CD4-positive, alpha-beta T cell treated with Interleukin-12 subunit alpha and Interleukin-12 subunit beta, for 1 hour (primary cell): ENCODE measurements at places on chromosomes 4 and X.

GRCh38 chrX:133375615-133376340, 39.5 kb downstream of the GPC4 start:
- no peak for DNase-seq

DNA sequence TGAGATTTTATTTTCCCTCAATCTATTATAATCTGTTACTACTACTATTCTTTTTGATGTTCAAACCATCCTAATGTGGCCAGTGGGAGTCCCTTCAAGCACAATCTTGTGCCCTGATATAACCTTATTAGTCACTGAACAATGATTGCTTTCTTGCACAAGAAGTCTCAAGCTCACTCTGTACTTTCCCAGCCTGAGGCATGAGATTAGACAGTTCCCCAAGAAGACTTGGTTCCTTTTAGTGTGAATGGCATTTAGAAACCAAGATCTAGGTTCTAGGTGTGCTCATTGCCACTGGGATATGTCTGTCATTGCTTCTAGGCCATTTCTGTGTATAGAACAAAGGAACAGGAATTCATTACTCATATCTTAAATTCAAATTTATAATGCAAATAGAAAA, 28.0 kb upstream of the RBM41 start:
- no peak for DNase-seq

DNA sequence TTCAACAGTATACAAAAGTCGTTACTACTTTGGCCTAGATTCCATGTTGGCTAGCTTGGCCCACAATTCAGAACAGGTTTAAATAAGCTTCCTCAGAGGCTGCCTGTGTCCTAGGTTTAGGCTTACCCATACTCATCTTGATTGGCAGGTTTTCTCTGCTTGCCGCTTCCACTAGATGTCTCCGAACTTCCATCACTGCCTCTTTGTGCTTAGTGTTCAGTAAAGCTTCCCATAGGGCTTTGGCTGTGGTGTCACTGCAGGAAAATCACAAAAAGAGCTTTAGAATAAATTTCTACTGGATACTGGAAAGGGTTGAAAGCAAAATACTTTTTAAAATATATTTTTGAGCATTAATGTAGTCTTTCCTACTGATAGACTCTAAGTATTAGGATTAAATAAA, 52.4 kb downstream of the SCFD2 start:
- no peak for DNase-seq

DNA sequence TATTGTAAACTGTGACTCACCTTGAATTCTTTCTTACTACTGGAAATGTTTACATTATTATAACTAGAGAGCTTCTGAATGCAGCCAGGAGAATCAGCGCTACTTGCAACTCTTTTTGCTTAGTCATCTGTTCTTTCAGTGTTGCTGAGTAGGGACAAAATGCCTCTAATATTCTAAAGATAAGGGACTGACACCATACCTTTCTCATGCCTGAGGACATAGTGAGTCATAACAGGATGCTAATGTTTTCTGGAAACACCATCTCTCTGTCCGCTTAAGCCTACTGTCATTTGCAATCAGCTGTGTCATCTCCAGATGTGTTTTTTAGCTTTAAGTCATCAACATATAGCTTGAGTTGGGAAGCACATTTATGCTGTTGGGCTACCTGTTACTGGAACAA, 108.3 kb downstream of the QRFPR start:
- no peak for DNase-seq

GRCh38 chr4:95059663-95060062, 301.9 kb downstream of the BMPR1B start:
- DNase-seq, result no peak

- no peak for DNase-seq
These were observed 294.3 kb upstream of the BOD1L1 start for GRCh38 chr4:13921805-13922204.

DNA sequence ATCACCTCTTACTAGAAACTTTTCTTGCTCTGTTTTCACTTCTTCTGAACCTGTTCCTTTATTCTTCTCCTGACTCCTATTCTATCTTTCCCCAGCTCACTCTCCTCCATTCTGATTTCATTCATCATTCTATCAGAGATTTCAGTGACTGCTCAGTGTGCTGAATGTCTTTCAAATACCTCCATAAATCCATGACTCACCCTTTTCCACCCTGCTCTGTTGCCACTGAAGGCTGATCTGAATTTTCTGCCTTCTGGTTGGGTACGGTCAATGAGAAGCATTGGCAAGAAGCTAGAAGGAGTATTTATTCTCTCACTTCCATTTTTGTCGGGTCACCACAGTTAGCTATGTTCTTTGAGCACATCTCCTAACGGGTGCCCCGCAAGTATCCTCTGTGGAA, 265.9 kb downstream of the CBLL2 start:
- DNase-seq, result no peak

- no peak for DNase-seq
These were observed 71.1 kb downstream of the CLOCK start for GRCh38 chr4:55475394-55476243.

GRCh38 chr4:78120144-78120880, 63.2 kb downstream of the FRAS1 start:
- DNase-seq, result no peak

DNA sequence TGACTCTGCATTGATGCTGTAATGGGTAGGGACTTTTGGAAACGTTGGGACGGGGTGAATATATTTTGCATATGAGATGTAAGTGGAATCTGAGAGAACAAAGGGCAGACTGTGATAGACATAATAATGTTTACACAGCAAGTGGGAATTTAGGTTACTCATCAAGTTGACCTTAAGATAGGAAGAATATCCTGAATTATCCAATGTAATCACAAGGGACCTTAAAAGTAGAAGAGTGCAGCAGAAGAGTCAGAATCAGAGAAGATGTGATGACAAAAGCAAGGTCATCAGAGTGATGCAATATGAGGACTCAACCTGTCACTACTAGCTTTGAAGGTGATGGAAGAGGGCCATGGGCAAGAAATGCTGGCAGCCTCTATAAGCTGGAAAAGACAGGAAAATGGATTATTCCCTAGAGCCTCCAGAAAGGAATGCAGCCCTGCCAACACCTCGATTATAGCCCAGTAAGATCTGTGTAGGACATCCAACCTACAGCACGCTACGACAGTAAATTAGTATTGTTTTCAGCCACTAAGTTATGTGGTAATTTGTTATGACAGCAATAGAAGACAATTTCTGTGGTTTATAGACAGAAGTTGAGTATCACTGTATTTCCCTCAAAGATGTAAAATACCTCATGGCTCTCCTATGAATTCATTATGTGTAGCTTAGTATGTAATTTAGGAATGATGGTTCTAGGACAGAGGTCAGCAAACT, 26.4 kb downstream of the MORC4 start:
- DNase-seq, result no peak

- DNase-seq, result no peak
These were observed 253.2 kb downstream of the SPRY1 start for GRCh38 chr4:123649645-123650391.

- DNase-seq, result no peak
These were observed 4.3 kb downstream of the CXCL9 start for GRCh38 chr4:76003035-76003434.

GRCh38 chr4:76563454-76564122, 128.6 kb downstream of the SHROOM3 start:
- no peak for DNase-seq

DNA sequence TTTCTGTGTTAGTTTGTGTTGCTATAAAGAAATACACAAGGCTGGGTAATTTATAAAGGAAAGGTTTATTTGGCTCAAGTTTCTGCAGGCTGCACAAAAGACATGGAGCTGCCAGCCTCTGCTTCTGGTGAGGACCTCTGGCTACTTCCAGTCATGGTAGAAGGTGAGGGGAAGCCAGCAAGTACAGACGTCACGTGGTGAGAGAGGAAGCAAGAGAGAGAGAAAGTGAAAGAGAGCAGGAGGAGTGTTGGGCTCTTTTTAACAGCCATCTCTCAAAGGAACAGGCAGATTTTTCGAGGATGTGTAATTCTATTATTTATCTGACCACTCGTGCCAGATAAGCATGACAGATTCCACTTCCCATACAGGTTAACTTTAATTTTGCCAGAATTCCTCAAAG, 1199.1 kb downstream of the ADGRL3 start:
- no peak for DNase-seq

DNA sequence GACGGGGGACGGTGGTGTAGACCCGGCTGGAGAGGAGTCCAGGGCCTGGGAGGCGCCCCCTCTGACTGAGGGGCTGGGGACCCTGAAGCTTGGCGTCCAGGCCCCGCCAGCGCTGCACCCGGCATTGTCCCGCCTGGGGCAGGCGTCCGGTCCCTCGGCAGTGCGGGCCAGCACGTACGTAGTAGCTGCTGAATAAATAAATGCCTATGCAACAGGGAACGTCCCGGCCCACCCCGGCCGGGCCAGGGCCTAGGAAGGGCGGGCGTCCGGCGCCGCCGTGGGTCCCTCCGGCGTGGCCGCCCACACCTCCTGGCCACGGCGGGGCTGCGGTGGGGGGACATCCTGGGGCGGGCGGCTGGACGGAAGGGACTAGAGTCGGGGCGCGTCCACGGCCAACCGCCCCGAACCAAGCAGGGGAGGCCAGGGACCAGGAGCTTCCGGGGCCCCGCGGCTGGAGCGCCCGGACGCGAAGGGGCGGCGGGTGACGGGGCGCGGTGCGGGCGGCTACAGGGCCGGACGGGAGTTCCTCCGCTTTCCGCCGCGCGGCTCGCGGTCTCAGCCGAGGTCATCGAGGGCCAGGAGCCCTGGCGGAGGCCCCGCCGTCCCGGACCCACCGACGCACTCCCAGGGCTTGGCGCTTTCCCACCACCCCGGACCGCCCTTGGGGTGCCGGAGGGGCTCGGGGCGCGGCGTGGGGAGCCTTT, 886 bp upstream of the WWC2 start:
- DNase-seq, result peak; percentile 16

GRCh38 chrX:136250191-136251040, 784 bp downstream of the MAP7D3 start:
- DNase-seq, result peak; percentile 1

- no peak for DNase-seq
These were observed 32.2 kb downstream of the LNX1 start for GRCh38 chr4:53559021-53559620.

- DNase-seq, result peak; percentile 22
These were observed 38.4 kb downstream of the SAGE1 start for GRCh38 chrX:135931644-135932487.

DNA sequence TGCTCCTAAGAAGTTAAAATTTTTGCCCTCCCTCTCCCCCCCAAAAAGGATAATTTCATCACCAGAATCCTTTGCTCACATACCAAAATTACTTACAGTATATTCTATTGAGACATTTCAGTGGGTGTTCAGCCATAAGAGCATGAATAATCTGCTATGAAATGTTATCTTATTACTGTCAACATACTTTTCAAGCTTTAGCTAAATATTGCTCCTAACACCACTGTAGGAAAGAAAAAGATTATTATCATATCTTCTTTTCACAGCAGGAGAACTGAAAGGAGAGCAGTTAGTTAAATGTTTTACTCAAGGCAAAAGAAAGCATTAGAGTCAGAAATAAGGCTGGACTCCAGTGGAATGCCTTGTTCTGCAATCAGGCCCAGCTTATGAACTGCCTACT, 231.0 kb upstream of the GYPA start:
- no peak for DNase-seq

DNA sequence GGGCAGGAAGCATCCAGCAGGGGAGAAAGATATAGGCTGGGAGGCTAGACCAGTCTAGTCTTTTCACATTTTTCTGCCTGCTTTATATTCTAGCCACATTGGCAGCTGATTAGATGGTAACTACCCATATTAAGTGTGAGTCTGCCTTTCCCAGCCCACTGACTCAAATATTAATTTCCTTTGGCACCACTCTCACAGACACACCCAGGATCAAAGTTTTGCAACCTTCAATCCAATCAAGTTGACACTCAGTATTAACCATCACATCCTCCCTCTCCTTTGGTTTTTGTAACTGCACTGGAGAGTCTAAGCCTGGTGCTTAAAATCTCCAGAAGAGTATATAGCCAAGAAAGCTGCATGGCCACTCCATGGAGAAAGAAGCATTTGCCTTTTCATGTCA, 560.4 kb downstream of the GRXCR1 start:
- no peak for DNase-seq

DNA sequence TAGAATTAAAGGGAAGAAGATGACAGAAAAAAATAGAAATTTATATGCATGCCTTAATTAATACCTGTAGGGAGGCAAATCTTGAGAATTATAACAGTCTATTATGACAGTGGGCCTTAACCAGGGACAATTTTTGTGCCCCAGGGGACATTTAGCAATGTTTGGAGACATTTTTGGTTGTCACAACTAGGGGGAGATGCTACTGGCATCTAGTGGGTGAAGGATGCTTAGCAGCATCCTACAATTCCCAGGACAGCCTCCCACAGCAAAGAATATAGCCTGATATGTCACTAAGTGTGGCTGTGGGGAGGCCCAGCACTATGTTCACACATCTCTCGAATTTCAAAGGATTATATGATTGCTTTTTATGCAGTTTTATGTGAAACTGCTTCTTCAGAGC, 10.5 kb downstream of the GPR82 start:
- DNase-seq, result peak; percentile 13

DNA sequence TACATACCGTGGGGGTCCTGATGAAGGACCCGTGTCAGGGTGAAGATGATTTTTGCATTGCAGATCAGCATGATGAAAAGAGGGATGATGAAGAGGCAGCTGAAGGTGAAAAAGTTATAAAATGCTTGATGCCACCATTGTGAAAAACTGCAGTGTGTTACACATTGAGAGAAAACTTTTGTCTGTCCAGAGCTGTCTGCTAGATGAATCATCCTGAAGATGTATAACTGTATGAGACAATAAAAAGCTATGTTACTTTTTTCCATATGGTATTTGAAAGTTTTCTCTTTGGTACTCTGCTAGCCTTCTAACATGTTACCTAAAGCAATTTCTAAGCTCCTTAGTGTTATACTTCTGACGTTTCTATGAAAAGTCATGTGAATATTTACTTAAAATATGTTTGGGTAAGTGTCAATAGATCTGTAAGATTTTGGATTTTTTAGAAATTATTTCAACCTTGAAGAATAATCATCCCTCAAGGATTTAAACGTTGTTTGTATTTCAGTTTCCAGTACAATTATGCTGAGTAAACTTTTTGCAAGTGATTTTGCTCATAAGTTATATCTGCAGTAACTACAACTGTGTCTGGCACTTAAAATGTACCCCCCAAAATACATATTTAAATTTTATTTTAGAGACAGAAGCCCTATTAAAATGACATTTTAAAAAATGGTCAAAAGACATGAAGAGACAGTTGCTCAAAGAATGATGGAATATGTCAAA, 9.5 kb downstream of the GNRHR start:
- DNase-seq, result no peak

GRCh38 chr4:180434131-180434895, 1808.9 kb upstream of the TENM3 start:
- no peak for DNase-seq

GRCh38 chr4:154507156-154507555, 15.6 kb upstream of the DCHS2 start:
- DNase-seq, result no peak

GRCh38 chrX:100928660-100929613, at the start of gene XKRX:
Gene XKRX, minus strand, starts transcription at chrX:100928917. Its CDS starts 613 bp downstream, at chrX:100928304.
- DNase-seq, result peak; percentile 31

- DNase-seq, result no peak
These were observed 58.7 kb upstream of the STARD8 start for GRCh38 chrX:68588602-68589371.
